GOT3 (cell line): ENCODE measurements at places on chromosomes 3 and 15.

DNA sequence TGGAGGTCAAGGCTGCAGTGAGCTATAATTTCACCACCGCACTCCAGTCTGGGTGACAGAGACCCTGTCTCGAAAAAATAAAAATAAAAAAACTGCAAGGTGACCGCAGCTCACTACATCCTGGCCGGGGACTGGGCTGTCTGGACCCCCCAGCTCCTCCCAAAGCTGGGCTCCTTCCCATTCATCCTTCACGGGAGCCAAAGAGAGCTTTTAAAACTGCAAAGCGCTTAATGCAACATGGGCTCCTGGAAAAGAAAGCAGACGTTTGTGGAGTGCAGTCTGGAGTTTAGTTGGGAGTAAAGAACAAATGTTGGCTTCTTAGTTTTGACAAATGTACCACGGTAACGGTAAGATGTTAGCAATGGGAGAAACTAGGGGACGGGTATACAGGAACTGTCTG, 12.1 kb downstream of the PLXND1 start:
- no peak for DNase-seq

- DNase-seq: no peak
These were observed 246.2 kb upstream of the CHRM5 start for GRCh38 chr15:33722005-33722672.

DNA sequence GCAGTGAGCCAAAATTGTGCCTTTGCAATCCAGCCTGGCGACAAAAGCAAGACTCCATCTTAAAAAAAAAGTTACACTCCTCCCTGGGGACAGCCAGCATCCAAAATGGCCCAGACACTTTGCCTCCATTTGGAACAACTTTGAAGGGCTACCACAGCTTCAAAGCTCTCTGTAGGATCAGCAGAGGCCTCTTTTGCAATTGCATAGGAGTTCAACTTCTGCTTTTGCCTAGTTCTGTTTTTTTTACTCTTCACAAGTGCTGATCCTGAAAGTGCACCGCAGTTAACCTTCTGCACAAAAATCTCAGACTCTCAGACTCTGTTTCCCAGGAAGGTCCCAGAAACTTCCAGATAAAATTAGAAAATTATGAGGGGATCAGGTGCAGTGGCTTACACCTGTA, 25.2 kb upstream of the SLC4A7 start:
- DNase-seq: no peak

- no peak for DNase-seq
These were observed 1.9 kb downstream of the LEO1 start for GRCh38 chr15:51969728-51970127.

DNA sequence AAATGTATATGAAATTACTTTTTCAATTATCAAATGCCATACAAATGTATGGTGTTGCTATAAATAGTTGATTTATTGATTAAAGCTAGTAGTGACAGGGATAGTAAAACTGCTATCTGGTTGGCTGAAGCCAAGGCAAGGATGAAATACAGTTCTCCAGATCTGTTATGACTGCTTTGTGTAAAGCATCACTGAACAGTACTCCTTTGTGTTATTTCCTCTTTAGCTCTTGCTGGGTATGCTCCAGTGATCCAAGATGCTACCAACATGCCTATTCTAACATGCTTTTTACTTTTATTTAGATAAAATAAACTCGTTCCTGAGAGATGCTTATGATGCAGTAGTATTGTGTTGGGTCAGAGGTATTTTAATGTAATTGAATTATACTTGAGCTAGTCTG, 12.4 kb upstream of the UBR1 start:
- no peak for DNase-seq

GRCh38 chr3:143661677-143662076, 186.6 kb downstream of the SLC9A9 start:
- DNase-seq: no peak

DNA sequence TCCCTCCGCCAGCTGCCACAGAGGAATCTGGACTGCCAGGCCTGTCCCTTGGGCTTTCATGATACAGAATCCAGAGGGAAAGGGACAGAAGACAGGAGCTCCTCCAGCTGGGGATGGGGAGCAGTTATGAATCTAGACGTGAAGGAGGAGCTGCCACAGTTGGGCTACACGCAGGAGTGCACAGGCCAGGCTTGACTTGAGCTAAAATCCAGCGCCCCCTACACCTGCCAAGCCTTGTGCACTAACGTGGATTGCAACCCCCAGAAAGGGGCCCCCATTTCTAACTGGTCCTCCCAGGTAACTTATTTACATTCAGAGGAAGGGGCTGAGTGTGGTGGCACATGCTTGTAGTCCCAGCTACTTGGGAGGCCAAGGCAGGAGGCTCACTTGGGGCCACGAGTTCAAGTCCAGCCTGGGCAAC, 14.3 kb downstream of the KLHL6 start:
- no peak for DNase-seq

DNA sequence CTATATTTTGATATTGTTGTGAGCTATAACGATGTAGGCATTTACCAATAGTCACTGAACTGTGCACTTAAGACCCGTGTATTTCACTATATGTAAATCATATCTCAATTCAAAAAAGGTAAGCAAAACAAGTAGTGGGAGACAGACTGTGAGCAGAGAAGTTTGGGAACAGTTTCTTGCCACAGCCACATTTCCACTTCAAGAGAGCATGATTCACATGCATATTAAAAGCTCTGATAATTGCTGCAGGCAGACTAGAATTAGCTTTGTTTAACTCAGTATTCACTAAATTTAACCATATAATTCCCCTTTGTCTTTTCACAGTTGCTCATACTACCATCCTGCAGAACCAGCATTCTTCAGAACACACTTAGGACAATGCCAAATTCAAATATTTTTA, 168.4 kb upstream of the ZNF385D start:
- no peak for DNase-seq
